AG04449 (cell line): ENCODE measurements at places on chromosomes 7 and 10.

GRCh38 chr10:96222908-96223307 is 48.5 kb downstream of the BLNK start:
- no peak for DNase-seq

DNA sequence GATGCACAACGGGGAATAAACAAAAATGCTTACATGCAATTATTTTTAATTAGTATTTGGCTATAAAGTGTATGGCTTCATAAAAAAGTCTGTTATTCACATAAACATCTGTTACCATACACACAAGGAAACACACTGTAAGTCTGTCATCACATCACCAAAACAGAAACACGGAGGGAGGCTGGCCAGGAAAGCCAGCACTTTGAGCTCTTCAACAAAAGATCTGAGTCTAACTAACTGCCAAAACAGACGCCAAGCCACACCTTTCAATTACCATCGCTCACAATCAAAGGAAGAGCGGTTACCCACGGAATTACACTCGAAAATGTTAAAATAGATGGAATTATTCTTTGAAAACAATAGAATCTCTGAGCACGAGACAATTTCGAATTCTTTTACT is 49.2 kb upstream of the MGMT start:
- DNase-seq, result no peak

- DNase-seq, result no peak
Observed at GRCh38 chr10:133439517-133440461, 14.0 kb upstream of the SCART1 start.

GRCh38 chr7:71239586-71240268 is 107.8 kb downstream of the GALNT17 start:
- DNase-seq, result no peak

GRCh38 chr10:86770412-86770960 is 14.1 kb downstream of the BMPR1A start:
- DNase-seq, result no peak

DNA sequence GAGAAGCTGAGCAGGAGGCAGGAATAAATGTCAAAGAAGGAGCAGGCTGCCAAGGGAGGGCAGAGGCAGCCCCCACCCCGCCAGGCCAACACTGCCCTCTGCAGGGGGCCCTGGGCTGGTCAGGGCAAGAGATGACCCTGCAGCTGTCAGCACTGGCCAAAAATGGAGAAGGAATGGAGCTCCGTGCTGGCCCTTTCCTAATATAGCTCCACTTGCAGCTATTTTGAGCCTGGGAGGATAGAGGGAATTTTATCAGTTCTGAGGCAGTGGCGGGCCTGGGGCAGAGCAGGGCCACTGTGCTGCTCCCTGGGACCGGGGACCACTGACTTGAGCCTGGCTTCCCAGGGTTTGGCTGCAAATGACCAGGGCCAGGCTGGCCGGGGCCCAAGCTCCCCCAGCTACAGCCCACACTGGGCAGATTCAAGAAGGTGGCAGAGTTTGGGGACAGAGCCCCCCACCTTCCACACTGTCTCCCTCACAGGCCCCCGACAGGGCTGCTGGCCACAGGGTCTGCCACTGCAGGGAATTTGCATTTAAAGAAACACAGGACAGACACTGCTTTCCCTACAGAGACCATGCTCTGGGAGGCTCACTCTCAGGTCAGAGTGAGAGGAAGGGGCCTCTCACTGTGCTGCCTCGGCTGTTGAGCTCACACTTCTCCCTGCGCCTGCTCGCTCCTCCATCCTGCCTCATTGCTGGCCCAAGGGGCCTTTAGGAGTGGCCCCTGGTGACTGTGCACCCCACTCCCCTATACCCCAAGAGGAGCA is 16.2 kb downstream of the LDB3 start:
- no peak for DNase-seq

DNA sequence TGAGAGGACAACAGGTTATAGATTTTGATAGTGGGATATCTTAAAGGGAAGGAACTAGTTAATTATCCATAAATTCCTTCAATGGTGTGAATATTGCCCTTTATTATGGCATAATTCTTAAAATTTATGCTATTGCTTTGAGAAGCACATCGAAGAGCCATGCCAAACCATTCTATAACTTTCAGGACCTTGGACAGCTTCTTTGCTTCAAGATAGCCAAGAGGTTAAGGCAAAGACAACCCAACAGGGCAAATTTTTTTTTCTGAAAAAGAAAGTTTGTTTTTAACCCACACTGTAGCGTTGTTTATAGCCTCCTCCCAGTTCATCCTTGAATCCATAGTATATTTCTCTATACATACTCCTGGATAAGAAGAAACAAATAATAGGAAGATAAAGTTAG is 103.2 kb downstream of the NRG3 start:
- DNase-seq, result no peak

DNA sequence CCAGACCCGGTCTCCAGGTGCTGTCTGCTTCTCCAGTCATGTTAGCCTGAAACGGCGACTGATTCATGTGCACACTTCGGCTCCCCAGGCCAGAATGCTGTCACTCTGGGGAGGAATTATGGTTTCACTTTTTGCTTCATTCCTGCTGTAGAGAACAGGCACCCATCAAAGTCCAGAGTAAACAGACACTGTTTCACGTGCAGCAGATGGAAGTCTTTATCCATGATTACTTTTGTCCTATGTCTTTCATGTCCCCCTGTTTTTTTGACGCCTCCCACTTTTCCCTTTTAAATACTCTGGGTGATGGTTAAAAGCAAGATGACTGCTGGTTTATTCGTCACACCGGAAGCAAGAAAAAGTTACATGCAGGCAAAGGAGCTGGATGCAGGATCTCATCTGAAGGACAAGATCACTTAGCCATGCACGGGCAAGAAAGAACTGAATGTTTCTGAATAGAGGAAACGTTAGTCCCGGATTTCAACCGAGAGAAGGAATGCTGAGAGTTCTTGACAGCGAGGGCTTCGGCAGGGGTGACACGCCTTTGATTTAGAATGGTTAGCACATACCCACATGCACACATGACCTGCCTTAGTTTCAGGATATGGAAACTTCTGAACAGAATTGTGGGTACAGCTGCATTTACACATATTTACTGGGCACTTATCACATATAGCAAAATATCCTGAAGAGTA is 250.0 kb upstream of the KLF6 start:
- peak; percentile 12 for DNase-seq

DNA sequence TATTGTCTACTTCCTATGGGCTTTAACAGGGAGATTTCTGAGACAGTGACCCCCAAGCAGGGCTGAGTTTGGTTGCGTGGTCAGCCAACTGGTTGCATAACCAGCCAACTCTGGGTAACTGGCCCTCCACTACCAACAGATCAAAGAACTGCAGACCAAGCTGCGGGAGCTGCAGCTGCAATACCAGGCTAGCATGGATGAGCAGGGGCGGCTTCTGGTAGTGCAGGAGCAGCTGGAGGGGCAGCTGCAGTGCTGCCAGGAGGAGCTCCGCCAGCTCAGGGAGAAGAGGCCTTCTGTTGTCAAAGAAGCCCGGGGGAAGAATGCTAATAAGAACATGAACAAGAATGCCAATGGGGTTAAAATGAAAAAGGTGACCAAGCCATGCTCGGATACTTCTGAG is 15.7 kb upstream of the FLNC start:
- no peak for DNase-seq

DNA sequence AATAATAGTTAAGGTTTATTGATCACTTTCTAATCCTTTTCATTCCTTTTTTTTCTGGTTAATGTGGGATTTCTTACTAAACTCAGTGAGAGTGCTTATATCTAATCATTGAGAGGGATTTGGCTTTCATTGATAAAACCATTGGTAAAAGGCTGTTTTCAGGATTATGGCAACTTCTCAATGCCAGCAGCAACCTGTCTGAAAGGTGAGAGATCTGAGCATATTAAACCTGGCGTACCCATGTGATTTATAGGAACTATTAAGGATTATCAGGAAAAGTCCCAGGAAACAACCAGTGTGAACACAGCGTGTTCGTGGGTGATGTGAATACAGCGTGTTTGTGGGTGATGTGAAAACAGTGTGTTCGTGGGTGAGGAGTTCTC is 65.9 kb downstream of the PDIA4 start:
- no peak for DNase-seq

DNA sequence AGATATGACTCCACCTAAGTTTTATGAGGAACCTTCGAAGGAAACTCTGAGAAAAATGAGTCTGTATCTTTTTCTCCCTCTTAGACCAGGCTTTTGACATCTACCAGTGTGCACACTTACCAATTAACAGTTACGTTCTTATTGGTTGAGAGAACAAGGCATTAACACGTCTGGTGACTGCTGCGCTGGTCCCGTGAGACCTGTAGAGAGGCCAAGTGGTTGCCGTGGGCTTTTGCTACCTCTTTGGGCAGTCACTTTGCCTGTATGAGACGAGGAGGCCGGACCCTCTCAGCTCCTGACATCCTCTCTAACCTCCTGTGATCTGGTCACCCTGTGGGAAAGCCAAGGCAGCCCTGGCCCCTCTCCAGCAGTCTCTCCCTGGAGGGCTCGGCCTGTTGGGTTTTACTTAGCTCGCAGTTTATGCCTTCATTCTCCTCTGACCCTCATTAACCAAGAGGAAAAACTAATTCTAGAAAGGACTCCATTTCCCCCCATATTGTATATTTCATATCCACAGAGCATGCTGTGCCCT is 513.9 kb upstream of the GALNT17 start:
- DNase-seq, result no peak

GRCh38 chr7:100434297-100435144 is 1.8 kb downstream of the PPP1R35 start:
- no peak for DNase-seq

DNA sequence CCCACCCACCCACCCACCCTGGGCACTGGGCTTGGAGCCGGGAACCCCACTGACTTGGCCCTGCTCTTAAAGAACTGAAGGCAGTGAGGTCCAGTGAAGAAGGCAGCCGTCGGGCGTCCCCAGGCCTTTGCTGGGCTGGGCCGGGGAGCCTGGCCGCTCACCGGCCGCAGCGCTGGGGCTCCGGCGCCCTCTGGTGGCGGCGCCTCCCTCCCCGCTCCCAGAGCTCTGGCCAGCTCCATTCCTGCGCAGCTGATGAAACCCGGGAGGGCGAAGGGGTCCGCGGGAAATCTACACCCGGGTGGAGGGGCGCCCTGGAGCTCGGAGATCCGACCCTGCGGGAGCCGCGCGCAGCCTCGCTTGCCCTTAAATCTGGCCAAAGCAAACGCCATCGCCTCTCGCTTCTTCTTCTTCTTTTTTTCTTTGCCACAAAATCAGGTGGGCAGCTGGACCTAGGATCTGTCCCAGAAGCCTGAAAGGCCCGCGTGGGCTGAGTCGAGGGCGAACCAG is 1.7 kb upstream of the CXCL12 start:
- no peak for DNase-seq

DNA sequence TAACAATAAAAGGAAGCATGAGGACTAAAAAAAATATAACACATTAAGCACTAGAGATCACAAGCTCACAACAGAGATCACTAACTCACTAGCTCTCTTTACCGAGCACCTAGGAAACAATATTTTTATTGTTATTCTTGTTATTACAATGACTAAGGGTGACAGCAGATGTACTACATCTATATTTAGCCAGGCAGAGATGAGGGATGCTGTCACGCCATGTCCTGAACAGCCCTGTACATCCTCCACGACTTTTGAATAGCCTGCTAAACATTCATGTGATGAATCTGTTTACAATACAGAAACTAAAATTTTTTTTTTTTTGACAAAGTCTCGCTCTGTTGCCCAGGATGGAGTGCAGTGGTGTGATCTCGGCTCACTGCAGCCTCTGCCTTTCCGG is 22.7 kb downstream of the FAM133B start:
- DNase-seq, result no peak

- DNase-seq, result peak; percentile 23
Observed at GRCh38 chr10:52213321-52213752, 100.7 kb upstream of the DKK1 start.

GRCh38 chr10:59271160-59271559 is 91.2 kb downstream of the FAM13C start:
- no peak for DNase-seq

GRCh38 chr10:53276797-53277196 is 504.2 kb upstream of the MBL2 start:
- DNase-seq, result no peak

DNA sequence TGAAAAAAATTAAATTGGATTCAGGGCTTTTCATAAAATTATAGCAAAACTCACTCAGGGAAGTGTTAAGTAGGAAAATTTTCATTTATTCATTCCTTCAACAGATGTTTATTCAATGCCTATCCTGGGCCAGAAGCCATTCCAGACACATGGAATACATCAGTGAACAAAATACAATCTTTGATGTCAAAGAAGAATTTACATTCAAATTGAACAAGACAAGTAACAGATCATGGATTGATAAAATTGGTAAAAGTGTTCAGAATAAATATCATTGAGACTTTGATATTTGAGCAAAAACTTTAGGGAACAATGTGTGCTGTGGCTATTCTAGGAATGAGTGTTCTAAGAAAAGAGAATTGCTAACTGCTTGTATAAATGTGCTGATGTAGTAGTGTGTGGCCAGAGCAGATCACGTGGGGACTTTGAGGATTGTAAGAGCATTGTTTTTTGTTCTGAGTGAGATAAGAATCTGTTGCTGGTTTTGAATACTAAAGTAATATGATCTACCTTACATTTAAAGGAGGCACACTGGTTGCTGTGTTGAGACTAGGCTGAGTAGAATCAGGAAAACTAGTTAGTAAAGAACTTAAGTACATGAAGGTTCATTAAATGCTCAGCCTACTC is 957.2 kb downstream of the PCDH15 start:
- no peak for DNase-seq

DNA sequence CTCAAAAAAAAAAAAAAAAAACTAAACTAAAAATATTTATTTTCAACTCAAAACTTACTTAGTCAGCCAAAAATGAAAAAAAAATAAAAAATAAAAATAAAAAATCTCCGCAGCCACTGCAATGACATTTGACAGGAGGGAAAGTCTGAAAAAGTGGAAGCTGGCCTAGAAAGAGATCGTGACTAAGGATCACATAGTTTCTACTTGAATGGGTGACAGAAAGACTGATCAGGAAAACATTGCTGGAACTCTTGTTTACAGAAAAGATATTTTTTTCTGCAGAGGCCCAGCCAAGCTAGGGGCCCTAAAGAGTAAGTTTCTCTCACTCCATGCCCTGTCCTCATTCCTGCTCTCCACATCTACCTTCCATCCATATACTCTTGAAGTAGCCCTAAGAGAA is 92.8 kb upstream of the KCND2 start:
- no peak for DNase-seq

GRCh38 chr7:18013936-18014335 is 13.7 kb downstream of the PRPS1L1 start:
- DNase-seq, result no peak

DNA sequence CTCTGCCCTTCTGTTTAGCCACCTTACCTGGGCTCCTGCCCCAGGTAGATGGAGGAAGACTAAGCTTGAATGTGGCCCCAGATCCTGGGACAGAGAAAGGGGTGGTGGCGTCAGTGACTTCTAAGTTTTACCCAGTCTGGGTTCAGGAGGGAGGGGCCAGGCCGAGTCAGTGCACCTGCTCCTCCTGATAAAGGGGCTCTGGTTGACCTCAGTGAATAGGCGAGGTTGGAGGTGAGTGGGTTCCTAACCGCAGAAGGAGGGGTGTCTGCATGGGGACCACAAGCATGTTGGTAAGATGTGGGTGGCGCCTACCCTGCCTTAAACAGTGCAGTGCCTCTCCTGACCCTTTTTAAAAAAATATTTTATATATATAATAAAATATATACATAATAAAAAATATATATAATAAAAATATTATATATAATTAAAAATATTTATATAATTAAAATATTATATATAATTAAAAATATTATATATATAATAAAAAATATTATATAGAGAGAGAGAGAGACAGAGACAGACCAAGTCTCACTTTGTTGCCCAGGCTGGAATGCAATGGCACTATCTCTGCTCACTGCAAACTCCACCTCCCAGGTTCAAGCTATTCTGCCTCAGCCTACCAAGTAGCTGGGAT is 97.3 kb upstream of the GTF2I start:
- DNase-seq, result no peak
